ENCODE measurements at places on chromosomes 6 and 20. TPM values are rescaled to one million over a fixed set of nuclear protein-coding genes. Genes with fewer than 3 reads are reported as not detected.

CPXM1 gene
- total RNA-seq: 22.1 TPM

- DNase-seq: no peak
Observed at GRCh38 chr20:2751347-2751877, 49.0 kb downstream of the CPXM1 start.

GRCh38 chr20:62244644-62245108 is 6.4 kb downstream of the OSBPL2 start:
- no peak for DNase-seq

DNA sequence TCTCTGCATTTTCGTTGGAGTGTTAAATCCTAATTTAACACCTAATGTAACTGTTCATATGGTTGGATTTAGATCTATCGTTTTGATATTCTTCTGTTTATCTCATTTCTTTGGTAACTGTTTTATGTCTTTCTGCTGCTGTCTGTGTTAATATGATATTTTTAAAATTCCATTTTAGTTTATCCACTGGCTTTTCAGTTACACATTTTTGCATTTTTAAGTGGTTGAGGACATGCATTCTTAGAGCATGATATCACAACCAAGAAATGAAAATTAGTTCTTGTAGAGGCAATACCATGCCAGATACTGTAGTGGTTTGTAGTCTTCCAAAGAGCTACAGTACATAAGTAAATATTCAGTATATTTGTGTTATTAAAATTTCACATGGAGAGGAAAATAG is 58.6 kb downstream of the LIN28B start:
- no peak for DNase-seq

AIF1 gene
- 91.0 TPM for total RNA-seq

Measured in omental fat pad (tissue), 4 donors.